Stimulated activated CD8-positive, alpha-beta memory T cell treated with anti-CD3 and anti-CD28 coated beads, Interleukin-4, amount 100 ng/mL, for 1 hour (primary cell): ENCODE measurements at places on chromosomes 2 and 18.

- DNase-seq: no peak
Observed at GRCh38 chr2:59391896-59392295, 1150.8 kb upstream of the FANCL start.

DNA sequence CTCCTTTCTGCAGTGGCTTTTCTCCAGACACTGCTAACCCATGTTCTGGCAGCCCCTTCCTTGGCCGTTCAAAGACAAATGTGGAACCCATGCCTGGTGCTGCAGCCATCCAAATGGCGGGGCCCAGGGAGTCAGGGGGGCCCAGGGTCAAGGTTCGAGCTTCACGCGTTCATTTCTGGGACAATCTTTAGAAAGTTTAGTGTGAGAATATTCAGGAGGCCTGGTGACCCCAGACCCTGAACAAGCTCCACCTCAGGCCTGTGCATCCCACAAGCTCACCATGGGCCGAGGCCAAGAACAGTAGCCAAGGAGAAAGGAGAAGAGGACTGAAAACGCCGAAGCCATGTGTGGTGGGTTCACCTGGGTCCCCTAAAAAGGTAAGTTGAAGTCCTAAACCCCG is 54.4 kb downstream of the ANKMY1 start:
- DNase-seq: no peak

GRCh38 chr2:47056868-47057686 is 98.0 kb downstream of the STPG4 start:
- no peak for DNase-seq

- DNase-seq: no peak
Observed at GRCh38 chr2:219059375-219059724, 1.4 kb downstream of the IHH start.

GRCh38 chr18:23484561-23485182 is 18.6 kb upstream of the RMC1 start:
- DNase-seq: no peak

- no peak for DNase-seq
Observed at GRCh38 chr2:174761837-174762236, 2.4 kb downstream of the CHRNA1 start.

DNA sequence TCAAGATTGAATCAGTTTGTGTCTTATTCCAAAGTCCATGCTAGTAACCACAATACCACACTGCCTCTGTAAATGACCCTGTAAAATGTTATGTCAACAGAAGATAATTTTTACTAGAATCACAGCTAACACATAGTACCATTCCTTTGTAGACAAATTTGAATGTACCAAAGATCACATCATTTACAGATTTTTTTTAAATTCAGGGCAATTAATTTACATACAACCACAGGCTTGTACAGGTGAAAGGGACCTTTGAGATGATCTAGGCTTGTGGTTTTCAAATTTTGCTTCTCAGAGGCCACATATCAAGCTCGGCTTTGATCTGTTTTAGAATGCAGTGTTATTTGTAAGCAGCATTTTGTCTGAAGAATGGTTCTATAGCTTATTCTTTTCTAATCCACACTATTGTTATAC is 63.8 kb upstream of the PPM1B start:
- DNase-seq: no peak

DNA sequence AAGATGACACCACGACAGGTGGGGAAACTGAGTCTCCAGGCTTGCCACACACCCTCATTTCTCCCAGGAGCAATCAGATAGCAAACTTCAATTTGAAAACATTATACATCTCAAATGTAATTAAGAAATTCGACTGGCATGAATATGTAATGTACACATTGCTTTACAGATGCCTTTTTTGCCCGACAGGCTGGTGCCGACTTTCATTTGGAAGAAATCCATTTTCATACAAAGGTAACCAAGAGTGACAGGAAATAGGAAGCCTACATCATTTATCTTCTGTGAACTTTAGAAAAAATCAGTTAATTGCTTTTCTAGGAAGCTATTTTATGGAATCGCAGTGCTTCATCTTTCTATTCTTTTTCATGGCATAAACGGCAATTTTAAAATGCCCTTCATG is 140.3 kb downstream of the AFF3 start:
- no peak for DNase-seq

- no peak for DNase-seq
Observed at GRCh38 chr2:199850218-199850717, 724 bp downstream of the FTCDNL1 start.

DNA sequence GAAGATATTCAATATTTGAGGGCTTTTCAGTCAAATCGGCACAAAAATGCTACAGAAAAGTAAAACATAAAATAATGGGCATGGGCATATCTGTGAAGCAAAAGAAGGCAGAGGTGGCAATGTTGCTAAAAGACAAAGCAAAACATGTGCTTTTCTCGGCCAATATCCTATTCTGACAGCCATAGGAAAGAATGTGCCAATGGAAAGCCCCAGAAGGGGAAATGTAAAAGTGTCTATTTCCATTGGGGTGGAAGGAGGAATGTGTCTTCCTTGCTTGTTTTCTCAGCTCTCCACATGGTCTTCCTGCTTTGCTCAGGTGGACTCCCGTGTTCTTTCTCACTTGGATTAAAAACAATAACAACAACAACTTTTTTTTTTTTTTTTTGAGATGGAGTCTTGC is 13.7 kb upstream of the PER2 start:
- DNase-seq: no peak

GRCh38 chr2:25411281-25411680 is 69.6 kb upstream of the DNMT3A start:
- DNase-seq: no peak

GRCh38 chr18:23337599-23338444 is 115.3 kb upstream of the RIOK3 start:
- DNase-seq: no peak

- DNase-seq: no peak
Observed at GRCh38 chr2:226658555-226658954, 141.1 kb downstream of the IRS1 start.

DNA sequence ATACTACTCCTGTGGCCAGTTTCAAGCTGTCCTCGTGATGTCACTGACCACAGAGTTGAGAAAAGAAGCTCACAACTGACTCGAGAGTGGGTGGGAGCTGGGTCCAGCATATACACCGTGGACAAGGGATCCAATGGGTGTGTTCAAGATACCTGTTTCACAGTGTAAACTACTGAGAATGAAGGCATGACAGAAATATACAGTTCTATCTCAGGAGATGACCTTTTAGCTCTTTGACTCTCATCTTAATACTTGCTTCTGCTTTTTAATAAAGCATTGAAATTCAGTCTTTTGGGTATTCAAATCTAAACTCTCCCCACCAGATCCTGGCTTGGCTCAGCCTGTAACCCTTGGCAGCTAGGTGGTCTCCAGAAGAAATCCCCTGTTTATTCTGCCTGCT is 130.1 kb downstream of the MAP2 start:
- no peak for DNase-seq

GRCh38 chr18:9683418-9684396 is 24.4 kb upstream of the RAB31 start:
- no peak for DNase-seq

DNA sequence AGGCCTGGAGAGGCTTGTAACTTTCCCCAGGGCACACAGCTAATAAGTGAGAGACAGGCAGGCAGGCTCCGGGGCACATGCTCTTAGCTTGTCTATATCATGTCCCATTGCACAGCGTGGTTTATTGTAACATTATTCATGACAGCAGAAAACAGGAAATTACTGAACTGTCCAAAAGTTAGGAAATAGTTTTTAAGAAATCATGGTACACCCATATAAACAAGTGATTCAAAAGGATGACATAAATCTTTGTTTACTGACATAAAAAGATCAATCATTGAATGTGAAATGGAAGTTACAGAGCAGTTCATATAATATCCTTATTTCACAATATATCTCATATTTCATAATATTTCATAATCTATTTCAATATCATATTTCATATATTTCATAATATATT is 34.3 kb upstream of the TXNDC2 start:
- no peak for DNase-seq

DNA sequence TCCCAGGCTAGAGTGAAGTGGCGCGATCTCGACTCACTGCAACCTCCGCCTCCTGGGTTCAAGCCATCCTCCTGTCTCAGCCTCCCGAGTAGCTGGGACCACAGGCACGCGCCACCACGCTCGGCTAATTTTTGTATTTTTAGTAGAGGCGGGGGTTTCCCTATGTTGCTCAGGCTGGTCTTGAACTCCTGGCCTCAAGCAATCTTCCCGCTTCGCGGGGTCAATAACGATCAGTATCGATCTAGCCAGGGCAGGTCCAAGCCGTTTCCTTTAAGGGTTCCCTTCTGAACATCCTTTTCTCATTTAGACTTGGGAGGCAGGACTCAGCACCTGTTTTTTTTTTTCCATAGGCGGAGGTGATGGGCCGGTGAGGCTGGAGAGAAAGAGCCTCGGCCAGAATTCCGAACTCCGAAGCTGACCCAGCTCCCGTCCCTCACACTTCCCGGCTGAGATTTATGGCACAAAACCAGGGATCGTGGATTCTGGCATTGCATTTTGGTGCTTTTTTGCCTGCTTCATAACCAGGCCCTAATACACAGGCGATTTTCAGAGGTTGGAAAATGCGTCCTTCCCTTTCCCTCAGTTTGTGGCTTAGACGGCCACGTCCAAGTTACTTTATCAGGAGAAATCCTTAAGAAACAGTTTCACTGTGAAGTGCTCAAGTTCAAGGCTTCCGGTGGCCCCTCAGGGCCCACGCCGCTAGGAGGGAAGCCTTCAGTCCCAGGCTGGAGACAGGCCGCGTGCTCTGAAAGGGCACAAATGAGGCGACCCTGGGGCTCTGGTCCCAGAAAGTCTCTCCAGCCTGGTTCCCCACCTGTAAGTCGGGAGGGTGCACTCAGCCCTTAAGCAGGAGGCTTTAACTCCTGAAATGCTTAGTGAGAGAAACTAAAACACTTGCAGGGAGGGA is 998 bp upstream of the SLC66A3 start:
- no peak for DNase-seq

GRCh38 chr18:35227254-35227653 is 13.6 kb upstream of the ZNF397 start:
- no peak for DNase-seq

DNA sequence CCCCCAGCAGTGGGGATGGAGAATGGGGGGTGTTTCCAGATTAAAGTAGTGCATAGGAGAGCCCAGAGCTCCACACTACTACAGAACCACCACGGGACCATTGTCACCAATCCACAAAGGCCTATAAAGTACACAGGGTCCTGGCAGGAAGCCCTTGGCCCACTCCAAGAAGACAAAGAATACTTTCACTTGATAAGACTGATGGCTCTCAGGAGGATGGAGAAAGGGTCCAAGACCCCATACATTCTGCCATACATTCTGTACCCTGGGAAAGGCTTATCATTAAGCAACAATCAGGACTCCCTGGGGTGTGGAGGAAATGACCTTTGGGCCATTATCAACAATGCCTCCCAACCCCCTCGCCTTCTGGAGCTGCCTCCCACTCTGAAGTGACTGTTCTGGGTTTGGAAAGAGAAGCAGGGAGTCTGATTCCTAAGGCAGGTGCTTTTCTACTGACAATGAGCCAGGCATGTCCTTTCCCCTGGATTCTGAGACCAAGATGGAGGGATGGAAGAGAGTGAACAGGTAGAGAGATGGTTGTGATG is 85.4 kb downstream of the XDH start:
- no peak for DNase-seq

- DNase-seq: no peak
Observed at GRCh38 chr2:136916131-136916530, 150.8 kb downstream of the THSD7B start.

GRCh38 chr2:30104307-30104706 is 42.5 kb upstream of the YPEL5 start:
- no peak for DNase-seq

DNA sequence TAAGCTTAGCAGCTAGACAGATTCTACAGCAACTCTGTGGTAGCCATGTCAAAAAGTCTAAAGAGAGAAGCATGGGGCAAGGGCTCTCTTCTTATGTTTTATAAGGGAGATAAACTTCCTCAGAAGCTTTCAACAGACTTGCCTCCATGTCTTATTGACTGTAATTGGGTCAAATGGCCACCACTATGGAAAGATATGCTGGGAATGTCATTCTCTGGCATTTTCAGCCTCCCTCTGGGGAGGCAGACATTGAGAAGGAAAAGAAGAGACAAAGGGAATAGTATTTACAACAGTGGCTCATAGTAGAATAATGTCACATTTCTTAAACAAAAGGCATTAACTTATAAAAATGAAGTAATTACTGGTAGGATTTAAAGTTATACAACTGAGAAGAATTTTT is 1964.5 kb upstream of the PIK3C3 start:
- DNase-seq: no peak

DNA sequence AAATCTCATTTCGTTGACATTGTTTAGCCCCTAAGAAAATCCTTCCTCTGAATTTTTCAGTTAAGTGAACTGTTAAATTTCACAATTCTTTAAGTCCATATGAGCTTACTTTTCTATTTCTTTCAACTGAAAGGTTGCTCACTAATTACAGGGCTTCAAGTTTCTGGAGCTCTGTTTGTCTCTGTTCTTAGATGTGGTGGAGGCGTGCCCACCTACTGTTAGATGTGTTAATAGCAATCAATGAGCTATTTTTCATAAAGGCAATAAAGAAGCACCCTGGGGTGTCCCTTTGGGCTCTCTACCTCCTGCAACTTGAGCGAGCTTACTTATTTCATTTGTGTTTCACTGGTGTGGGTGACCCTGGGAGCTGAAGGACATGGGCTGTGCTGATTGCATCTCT is 25.0 kb downstream of the CREG2 start:
- DNase-seq: no peak

GRCh38 chr2:216664593-216665034 is 30.7 kb downstream of the IGFBP5 start:
- no peak for DNase-seq

GRCh38 chr2:95352310-95353054 is 50.0 kb upstream of the FAHD2A start:
- no peak for DNase-seq

- no peak for DNase-seq
Observed at GRCh38 chr2:11692966-11693521, 23.0 kb upstream of the NTSR2 start.

DNA sequence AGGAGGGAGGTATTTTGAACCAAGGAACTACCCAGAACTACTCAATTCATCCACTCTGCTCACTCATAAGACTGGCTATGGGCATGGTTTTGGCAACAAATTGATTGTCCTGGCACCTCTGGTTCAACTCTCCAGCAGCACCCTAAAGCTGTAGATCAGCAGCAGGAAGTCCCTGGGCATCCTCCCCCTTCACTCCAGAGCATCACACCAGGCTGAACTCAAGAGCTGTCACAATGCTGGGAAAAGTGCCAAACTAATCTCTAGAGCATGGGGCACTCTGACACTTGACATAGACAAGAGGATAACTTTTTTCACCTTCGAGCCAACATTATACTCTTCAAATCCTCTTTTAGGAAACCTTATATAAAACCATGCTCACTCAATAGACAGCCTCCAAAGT is 154.1 kb upstream of the RBBP8 start:
- DNase-seq: no peak

DNA sequence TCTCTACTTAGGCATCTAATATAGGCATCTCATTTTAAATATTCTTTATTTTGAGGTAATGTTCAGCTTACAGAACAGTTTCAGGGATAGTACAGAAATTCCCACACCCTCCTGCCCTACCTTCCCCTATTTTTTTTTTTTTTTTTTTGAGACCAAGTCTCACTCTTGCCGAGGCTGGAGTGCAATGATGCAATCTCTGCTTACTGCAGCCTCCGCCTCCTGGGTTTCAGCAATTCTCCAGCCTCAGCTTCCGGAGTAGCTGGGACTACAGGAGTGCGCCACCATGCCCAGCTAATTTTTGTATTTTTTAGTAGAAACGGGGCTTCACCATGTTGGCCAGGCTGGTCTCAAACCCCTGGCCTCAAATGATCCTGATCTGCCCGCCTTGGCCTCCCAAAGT is 97.6 kb downstream of the EPB41L5 start:
- no peak for DNase-seq

GRCh38 chr2:220220009-220220408 is 592.6 kb downstream of the SLC4A3 start:
- DNase-seq: no peak
